ENCODE measurements at places on chromosomes 4 and X. TPM values are rescaled to one million over a fixed set of nuclear protein-coding genes. Genes with fewer than 3 reads are reported as not detected.

Gene RAB41
- not detected for polyA plus RNA-seq

Gene KLHL4
- polyA plus RNA-seq, result not detected

Gene ARAP2
- polyA plus RNA-seq, result 10.2 TPM

Gene RTL9
- not detected for polyA plus RNA-seq

Gene MAGED4B
- polyA plus RNA-seq, result 0.69 TPM

Gene EPHA5
- polyA plus RNA-seq, result not detected

Gene ABCD1
- 1.7 TPM for polyA plus RNA-seq

Gene SYP
- 0.67 TPM for polyA plus RNA-seq

Gene NUDT11
- not detected for polyA plus RNA-seq

Gene SH2D1A
- polyA plus RNA-seq, result 84.3 TPM

Gene IQCM
- not detected for polyA plus RNA-seq

Gene TMPRSS11E
- polyA plus RNA-seq, result 0.22 TPM

Gene IRS4
- polyA plus RNA-seq, result not detected

Gene SORBS2
- polyA plus RNA-seq, result not detected

Gene PRDM5
- polyA plus RNA-seq, result not detected

Gene SLC2A9
- polyA plus RNA-seq, result 0.81 TPM

Gene C1QTNF7
- not detected for polyA plus RNA-seq

Gene TECRL
- polyA plus RNA-seq, result not detected

Gene FAM184B
- polyA plus RNA-seq, result 0.03 TPM

Gene ADRA2C
- not detected for polyA plus RNA-seq

Gene DDIT4L
- polyA plus RNA-seq, result not detected

Gene FAM9C
- polyA plus RNA-seq, result not detected

Gene NAP1L3
- 4.0 TPM for polyA plus RNA-seq

Gene VCX3B
- not detected for polyA plus RNA-seq

Gene APLN
- not detected for polyA plus RNA-seq

Gene ELOVL6
- polyA plus RNA-seq, result 1.0 TPM

Gene WAS
- 18.9 TPM for polyA plus RNA-seq

Gene SH3TC1
- 15.3 TPM for polyA plus RNA-seq

Gene ABHD18
- 12.7 TPM for polyA plus RNA-seq

Gene BEX2
- 79.8 TPM for polyA plus RNA-seq

Gene SYNPO2
- polyA plus RNA-seq, result 0.24 TPM

Gene SLC49A3
- 0.48 TPM for polyA plus RNA-seq

Gene SERPINA7
- not detected for polyA plus RNA-seq

Gene GLOD5
- polyA plus RNA-seq, result not detected

Gene FAM47E
- not detected for polyA plus RNA-seq

Gene SUPT20HL2
- not detected for polyA plus RNA-seq

Gene CTAG2
- polyA plus RNA-seq, result not detected

Gene SPATA18
- polyA plus RNA-seq, result not detected

Gene GPRASP1
- polyA plus RNA-seq, result 3.1 TPM

Gene SORCS2
- not detected for polyA plus RNA-seq

Gene SHROOM3
- not detected for polyA plus RNA-seq

Gene NUP62CL
- 1.2 TPM for polyA plus RNA-seq

Gene MAGEB2
- not detected for polyA plus RNA-seq

Gene NEUROG2
- polyA plus RNA-seq, result not detected

Gene EPGN
- not detected for polyA plus RNA-seq

Gene DCTD
- polyA plus RNA-seq, result 84.1 TPM

Gene TLR10
- polyA plus RNA-seq, result not detected

Gene IL2RG
- 1,278 TPM for polyA plus RNA-seq

Gene SEPTIN6
- polyA plus RNA-seq, result 144 TPM

Gene HAND2
- not detected for polyA plus RNA-seq

Gene RPL10
- polyA plus RNA-seq, result 4,330 TPM

Gene AMTN
- polyA plus RNA-seq, result not detected

Gene DOCK11
- polyA plus RNA-seq, result 28.4 TPM

Gene PNMA6F
- not detected for polyA plus RNA-seq

Gene USP17L24
- polyA plus RNA-seq, result not detected

Gene GAGE2A
- polyA plus RNA-seq, result not detected

Gene GC
- not detected for polyA plus RNA-seq

Gene CENPE
- polyA plus RNA-seq, result 1.8 TPM

Gene TRO
- 0.17 TPM for polyA plus RNA-seq

Gene CDX4
- polyA plus RNA-seq, result not detected

Data from CD4-positive, CD25-positive, alpha-beta regulatory T cell (primary cell).